ENCODE measurements at places on chromosomes 4 and X.
A peak's percentile ranks its signal among the peaks of the same experiment; 100 is the strongest.

- no peak for DNase-seq
Observed at GRCh38 chrX:12843061-12843667, 23.7 kb upstream of the TLR7 start.

- no peak for DNase-seq
Observed at GRCh38 chr4:141797966-141798365, 161.6 kb downstream of the IL15 start.

GRCh38 chrX:44817029-44817428, 26.8 kb upstream of the DUSP21 start:
- no peak for DNase-seq

- DNase-seq = no peak
Observed at GRCh38 chrX:39047174-39047573, 245.9 kb downstream of the MID1IP1 start.

DNA sequence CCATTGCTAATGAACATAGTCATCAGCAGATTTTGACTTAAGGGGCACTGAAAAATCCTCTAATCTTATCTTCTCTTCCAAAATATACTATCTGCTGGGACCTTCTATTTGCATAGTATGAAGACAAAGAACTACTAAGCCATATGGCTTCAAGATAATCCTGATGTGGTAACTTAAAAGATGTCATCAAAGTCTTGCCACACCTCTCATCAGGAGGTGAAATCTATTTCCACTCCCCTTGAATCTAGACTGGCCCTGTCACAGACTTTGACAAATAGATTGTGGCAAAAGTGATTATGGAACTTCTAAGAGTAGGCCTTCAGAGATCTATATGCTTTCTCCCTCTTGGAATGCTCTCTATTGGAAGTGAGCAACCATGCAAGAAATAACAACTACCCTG, 27.3 kb upstream of the TET2 start:
- DNase-seq = no peak

GRCh38 chrX:29082558-29082957, 495.3 kb downstream of the IL1RAPL1 start:
- DNase-seq = no peak

- peak; percentile 90 for DNase-seq
Observed at GRCh38 chrX:15789979-15790768, at the start of gene ZRSR2. Gene ZRSR2, plus strand, starts transcription at chrX:15790484. Its CDS starts 12 bp downstream, at chrX:15790496.

- DNase-seq = no peak
Observed at GRCh38 chr4:185265942-185266341, 56.5 kb downstream of the SNX25 start.

DNA sequence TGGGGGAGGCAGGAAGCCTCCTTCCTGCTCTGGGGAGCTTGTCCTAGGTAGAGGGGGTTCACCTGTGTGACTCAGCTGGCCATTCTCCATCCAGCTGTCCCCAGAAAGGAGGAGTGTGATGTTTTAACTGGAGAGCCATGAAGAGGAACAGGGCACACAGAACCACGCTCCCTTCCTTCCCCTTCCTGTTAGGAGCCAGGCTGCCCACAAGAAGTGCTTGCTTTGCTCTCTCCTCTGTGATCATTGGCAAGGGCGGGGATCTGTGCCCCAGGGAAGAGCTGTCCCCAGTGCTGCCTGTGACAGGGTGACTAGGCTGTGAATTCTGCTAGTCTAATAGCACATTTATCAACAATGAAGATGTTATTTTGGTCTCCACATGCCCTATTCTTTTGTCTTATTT, 169.6 kb upstream of the GATB start:
- no peak for DNase-seq

DNA sequence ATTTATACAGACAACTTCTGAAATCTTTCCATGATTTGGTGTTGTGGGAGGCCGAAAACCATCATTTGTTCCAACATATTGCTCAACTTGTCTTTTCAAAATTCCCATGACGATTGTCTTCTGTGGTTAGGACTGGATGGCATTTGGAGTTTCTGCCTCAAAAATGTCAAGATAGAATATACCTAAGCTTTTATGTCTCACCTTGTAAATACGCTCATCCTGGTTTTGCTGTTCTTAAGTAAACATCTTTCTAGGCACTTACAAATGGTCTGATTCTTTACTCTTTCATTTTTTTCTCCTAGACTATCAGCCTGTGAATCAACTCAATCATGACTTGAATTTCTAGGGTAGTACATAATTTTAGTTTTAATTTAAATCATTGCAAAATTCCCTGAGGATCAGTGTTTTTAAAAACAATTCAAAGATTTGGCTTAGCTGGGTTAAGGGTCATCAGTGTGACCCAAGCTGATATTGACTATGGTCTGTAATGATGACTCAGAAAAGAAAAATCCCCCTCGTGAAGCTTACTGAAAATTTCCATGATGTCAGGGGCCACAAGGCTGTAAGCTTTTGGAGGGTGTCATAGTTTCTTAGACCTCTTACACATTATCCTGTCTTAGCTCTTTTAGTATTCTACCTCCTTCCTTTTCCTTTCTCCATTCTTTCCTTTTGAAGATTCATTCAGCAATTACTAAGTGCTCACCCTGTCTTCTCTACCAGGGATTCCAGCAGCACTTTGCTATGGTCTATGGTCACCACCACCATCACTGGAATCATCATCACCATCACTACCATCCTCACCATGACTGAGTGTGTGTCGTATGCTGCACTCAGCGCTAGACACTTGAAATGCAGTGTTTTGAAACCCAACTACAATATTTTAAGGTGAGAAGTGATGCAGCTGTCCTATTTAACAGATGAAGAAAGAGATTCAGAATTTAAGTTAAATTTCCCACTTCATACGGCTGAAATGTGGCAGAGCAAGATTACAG, 124.4 kb downstream of the CPE start:
- DNase-seq = no peak

GRCh38 chr4:153497988-153498967, 32.1 kb downstream of the TMEM131L start:
- no peak for DNase-seq

GRCh38 chrX:85992811-85993229, 54.5 kb downstream of the CHM start:
- no peak for DNase-seq

DNA sequence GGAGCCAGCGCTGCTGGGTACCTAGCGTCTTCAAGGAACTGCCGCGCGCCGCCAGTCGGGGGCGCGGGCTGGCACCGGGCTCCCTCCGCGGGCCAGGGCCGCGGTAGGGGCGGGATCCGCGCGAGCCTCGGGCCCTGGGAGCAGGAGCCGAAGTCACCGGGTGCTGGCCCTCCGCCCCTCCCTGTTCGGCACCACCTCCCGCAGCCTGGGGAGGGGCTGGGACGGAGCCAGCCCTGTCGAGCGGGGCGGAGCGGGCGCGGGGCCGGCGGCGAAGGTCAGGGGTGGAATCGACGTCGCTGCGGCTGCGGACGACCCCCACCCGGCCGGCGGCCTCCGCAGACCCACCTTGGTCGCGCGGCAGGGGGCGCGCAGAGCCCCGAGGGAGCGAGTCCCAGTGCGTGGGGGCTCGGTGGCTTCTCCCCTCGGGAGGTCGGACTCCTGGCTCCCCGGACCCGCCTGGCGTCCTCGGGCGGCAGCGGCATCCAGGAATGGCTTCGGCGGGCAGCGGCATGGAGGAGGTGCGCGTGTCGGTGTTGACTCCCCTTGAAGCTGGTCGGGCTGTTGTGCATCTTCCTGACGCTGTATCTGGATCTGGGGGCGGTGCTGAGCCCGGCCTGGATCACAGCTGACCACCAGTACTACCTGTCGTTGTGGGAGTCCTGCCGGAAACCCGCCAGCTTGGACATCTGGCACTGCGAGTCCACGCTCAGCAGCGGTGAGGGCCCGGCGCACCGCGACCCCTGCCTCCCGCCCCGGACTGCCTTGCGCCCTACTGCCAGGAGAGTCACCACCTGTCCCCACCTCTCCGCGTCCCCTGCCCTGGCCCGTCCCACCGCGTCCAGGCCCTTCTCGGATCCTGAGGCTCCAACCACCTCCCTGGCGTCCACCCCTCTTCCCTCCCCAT, 50.5 kb upstream of the FAM47C start:
- DNase-seq = no peak

- DNase-seq = no peak
Observed at GRCh38 chr4:89158884-89159503, 47.7 kb downstream of the TIGD2 start.

- no peak for DNase-seq
Observed at GRCh38 chrX:119996069-119996468, 52.5 kb upstream of the NKAP start.

- DNase-seq = no peak
Observed at GRCh38 chrX:130158311-130158710, 7.3 kb downstream of the AIFM1 start.

- no peak for DNase-seq
Observed at GRCh38 chr4:61079427-61079826, 120.7 kb upstream of the ADGRL3 start.

DNA sequence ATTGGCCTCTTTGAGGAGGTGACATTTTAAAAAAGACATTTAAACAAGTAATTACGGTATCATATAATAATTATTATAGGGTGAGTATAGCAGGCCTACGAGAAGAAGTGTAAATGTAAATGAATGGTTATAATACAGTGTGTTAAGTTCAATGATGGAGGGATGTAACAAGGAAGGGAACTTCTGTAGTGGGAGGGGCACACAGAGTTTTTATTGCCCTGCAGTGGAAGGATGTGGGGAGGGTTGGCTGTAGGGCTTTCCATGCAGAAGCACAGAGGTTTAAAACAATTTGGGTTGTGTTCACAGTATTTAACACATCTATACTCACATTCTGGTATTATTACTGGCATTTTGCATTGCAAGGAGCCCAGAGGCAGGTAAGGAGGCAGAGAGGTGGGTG, 41.1 kb downstream of the AFF1 start:
- no peak for DNase-seq

- DNase-seq = no peak
Observed at GRCh38 chrX:133677123-133678063, 262.1 kb upstream of the GPC4 start.

DNA sequence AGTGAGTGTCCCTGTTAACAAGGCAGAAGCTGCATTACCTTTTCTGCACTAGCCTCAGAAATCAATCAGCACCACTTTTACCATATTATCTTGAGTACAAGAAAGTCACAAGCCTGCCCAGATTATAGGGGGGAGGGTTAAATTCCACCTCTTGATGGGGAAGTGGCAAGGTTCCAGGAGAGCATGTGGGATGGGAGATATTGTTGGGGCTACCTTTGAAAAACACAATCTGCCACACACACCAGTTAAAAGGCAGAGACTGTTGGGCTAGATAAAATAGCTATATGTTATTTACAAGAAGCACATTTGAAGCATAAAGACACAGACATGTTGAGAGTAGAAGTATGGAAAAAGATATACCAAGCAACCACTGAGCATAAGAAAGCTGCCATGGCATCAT, 6.6 kb upstream of the AVPR2 start:
- DNase-seq = no peak

DNA sequence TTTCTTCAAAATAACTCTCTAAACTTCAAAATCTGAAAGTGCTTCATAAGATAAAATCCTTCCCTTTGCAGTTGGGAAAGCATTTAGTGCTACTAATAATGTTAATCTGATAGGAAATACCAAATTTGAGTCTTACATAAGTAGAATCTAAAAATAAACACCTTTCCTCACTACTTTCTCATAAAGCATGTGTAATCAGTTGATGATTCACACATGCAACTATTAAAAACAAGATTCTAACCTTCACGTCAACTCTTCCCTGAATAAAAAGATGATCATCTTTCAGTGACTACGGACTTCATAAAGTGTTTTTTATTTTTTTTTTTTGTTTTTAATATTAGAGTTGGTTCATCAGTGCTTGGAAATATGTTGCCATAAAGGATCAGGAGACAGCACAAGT, 172.6 kb downstream of the ACTRT1 start:
- DNase-seq = no peak

DNA sequence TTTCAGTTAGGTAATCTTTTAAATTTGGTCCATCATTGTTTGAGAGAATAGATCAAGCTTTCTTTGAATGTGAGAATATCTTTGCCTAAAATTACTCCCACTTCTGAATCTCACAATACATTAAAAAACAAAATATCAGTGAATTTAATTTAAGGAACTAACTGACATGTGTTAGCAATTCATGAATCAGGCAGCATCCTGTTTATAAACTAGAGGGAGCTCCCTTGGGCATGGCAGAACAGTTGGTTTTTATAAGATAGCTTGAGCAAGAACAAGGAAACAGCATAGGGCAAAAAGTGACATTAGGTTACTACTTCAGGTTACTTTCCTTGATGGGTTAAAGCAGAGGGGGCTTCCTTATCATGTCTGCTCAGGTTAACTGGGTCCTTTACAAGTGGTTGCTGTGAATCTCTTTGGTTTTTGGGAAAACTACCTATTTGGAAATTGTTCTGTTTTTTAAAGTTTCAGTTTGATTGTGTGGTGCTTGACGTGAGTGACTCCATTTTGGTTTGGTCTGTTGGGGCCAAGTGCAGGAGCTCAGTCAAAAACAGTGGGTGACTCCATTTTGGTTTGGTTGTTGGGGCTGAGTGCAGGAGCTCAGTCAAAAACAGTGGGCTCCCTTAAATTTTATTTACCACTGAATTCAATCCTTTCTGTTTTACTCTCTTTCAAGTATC, 68.0 kb downstream of the PPEF2 start:
- DNase-seq = no peak

DNA sequence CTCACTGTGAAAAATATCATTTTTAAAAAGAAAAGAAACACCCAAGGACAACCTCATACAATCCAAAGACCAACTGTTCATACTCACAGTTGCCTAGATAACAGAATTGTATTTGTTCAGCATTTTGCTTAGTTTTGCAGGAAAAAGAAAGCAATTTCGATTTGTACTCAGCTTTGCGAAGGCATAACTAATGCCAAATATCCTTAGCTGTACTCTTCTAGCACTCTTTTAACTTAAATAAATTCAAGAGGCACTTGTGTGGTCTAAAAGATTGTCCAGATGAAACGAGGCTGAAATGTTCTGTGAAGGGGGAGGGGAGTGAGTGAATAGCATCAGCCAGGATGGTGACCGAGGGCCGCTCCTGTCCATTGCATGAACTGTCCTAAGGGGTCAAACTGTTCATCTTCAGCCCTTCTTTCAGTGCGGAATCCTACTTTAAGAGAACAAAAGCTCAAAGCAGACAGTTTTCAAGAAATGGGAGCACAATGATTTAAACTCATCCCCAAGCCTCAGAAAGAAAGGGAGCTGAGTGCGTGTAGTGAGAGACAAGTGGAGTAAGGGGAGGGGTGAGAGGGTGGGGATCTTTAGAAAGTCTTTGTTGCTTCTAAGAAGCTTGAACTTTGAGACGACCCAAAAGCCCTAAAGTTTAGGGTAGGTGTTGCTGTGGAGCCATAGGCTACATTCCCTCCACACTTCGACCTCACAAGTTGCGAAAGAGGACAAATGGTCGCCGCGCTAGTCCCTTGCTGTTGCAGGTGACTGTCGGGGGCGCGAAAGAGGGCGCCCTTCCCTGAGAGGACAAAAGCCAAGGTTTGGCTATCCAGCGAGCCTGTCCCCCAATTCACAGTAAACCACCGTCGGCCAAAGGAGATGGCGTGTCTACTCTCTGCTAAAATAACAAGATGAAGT, 4.0 kb upstream of the NEUROG2 start:
- no peak for DNase-seq
